Lung (tissue), 17 donors: ENCODE measurements at places on chromosomes 2 and 18. TPM values are rescaled to one million over a fixed set of nuclear protein-coding genes. Genes with fewer than 3 reads are reported as not detected.

The AKAIN1 gene
- polyA plus RNA-seq = not detected

- DNase-seq = no peak
Observed at GRCh38 chr18:34543356-34543755, 166.7 kb upstream of the DTNA start.

The ZNF385B gene
- 13.5 TPM for polyA plus RNA-seq

The MGAT4A gene
- 23.5 TPM for polyA plus RNA-seq

DNA sequence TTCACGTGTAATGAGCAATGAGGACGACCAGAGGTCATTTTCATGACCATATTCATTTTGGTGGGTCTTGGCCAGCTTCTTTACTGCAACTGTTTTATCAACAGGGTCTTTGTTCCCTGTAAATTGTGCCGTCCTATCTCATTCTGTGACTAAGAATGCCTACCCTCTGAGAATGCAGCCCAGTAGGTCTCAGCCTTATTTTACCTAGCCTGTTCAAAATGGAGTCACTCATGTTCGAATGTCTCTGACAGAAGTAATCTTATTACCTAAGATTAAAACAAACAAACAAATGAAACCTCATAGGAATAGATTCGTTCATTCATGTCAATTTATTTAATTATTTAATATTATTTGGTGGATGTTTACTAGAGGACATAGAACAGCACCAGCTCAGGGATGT lies 714.8 kb downstream of the ADCYAP1 start:
- DNase-seq = no peak

The VAPA gene
- 240 TPM for polyA plus RNA-seq

DNA sequence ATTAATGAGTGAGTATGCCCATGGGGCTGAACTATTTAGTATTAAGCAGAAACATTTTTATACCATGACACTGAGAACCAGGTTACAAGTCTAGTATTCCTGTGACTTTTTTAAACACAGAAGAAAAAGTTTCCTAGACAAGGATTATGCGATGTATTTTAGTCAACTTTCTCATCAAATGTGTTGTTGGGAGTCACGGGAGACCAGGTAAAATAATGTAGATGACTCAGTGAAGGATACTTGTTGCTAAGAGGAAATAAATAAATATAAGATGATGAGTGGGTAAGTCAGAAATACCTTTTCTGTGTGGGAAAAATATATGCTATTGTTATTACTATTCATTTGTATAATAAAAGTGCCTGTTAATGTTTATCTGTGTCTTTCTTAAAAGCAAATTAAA lies 23.4 kb downstream of the MBD5 start:
- no peak for DNase-seq

DNA sequence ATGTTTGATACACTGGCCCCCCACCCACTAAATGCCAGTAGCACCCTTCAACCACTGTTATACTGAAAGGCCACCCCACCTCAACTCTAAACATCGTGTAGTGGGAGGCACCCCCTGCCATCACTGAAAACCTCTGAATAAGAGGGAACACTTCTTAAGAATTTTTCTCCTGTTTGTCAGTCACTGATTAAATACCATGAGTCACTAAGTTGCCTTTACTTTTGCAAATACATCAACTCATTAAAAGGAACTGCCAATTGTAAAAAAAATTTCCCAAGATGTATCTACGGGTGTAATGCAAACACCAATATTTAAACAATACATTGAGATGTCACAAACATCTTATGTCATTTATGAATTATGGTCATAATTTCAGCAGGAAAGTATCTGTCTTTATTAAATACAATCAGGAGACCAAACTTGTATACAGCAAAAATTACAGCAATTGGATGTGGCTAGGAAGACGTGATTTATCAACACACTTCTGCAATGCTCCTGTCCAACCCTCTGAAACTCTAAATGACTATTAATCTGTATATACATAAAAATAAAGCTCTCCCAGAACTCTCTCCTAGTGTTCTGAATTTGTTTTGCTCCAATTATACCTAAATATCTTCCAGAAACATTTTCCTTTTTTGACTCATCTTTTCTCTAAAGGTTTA lies 144.1 kb upstream of the STK17B start:
- DNase-seq = no peak

DNA sequence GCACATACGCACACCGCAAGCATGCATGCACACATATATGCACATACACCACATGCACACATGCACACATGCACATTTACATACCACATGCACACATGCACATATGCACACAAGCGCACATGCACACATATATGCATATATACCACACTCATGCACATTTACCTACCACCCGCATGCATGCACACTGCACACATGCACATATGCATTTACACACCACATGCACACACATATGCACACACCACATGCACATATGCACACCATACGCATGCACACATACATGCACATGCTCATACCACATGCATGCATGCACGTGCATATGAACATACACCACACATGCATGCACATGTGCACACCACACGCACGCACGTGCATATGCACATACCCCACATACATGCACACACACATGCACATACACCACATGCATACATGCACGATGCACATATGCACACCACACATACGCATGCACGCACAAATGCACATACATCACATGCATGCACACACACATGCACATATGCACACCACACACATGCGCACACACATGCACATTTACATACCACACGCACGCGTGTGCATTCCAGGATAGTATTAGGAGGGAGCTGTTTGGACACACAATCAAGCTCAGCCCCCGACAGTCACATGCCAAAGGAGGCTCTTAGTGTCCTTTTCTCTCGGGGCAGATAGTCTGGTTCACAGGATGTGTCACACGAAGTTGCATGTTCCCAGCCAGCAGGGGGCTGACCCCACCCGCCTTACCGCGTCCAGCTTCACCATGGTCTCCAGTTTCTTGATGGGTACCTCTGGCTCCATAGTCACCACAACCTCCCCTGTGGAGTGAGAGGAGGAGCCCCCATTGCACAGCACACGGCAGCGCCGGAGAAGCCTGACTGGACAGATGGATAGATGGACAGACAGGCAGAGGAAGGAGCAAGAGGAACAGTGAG lies 5.9 kb downstream of the OTOF start:
- DNase-seq = no peak

The ASXL3 gene
- 0.11 TPM for polyA plus RNA-seq

GRCh38 chr2:19356545-19357401 lies 1.6 kb downstream of the OSR1 start:
- no peak for DNase-seq

DNA sequence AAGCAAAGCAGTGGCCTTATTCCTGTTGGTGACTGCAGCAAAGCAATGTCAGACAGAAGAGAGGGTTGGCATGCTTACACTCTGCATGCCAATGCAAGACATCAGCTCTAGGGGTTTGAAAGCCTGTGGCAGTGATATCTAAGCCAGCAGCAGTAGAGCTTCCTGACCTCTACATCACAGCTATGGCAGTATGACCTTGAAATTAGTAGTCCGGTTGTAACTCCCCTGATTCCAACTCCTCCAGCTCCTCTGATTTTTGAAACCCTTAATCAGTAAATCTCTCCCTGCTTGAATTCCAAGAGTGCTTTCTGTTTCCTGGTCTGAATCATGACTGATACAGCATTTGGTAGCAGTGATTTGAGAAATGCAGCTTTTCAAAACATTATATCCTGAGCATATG lies 60.0 kb upstream of the LRP1B start:
- DNase-seq = no peak

- DNase-seq = no peak
Observed at GRCh38 chr2:105645031-105645937, 99.4 kb upstream of the NCK2 start.

- peak; percentile 58 for DNase-seq
Observed at GRCh38 chr2:36507408-36507812, 90.6 kb downstream of the FEZ2 start.

DNA sequence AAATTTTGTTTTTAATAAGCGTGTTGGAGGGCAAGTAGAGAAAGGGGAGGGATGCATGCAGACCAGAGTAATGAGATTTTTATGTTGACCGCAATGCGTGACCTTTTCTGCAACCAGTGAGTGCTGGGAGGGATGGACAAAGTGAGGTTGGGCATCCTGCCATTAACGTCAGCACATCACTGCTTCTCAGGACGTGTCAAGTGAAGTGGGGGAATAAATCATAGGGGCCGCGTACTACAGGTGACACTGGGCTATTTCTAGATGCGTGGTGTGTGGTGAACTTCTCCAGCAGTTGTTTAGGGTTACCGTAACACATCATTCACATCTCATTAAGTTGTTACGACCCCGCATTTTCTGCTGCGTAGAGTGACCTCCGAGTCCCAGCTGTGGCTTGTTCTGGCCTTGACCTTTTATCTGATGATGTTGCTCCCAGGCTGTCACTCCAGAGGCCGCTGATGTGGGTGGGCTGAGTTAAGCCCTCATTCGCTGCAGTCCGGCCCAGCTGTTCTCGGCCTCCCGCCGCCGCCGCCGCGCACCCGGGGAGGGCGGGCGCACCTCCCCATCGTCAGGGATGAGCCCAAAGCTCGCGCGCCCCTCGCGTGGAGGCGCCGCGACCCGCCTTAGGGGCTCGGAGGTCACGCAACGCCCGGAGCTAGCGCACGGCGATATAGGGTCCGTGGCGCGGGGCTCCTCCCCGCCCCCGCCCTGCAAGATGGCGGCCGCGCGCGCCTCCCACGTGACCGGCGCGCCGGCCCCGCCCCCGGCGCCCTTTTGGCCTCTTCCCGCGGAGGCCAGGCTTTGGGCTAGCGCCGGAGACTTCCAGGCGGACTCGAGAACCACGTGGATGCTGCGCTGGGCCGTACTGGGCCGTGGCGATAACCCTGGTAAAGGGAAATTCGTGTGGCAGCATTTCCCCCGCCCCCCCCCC lies 3.5 kb downstream of the ZCCHC2 start:
- peak; percentile 83 for DNase-seq

DNA sequence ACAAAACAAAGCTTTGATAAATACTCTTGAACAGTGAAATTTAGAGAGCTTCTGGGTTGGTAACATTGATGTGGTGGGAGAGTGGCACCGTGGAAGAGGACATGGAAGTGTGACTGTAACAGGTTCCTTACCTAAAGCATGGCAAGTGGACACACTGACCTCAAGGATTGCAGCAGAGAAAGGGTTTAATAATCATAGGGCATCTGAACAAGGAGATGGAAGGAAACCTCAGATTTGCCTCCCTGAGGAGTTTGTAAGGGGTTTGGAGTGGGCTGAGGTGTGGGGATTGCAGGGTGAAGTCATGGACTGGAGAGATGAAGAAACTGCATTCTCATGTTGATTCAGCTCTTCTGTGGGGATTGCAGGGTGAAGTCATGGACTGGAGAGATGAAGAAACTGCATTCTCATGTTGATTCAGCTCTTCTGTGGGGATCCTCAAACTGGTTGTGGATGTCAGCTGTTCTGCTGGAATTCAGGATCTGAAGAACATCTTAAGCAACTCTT lies 83.8 kb upstream of the TLK1 start:
- DNase-seq = no peak

The DAW1 gene
- polyA plus RNA-seq = 3.3 TPM

The C1GALT1C1L gene
- polyA plus RNA-seq = 0.39 TPM

The STPG4 gene
- 0.12 TPM for polyA plus RNA-seq

- no peak for DNase-seq
Observed at GRCh38 chr18:78820161-78820834, 159.3 kb upstream of the SALL3 start.

DNA sequence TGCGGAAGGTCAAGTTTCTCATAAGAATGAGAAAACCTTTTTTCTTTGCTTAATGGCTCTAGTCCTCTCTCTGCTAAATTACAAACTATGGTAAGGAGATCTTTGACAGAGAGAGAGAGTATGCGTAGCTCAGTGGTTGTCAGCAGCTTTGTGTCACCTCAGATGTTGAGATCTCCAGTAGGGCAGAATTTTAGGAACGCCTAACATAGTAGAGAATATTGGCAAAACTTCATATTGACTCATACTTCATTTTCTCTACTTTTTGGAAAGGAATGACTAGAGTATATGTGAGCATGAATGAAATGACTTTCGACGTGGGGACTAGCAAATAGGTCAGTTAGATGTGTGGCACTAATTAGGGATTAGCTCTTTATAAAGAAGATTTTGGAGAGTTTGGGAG lies 64.0 kb downstream of the WDR7 start:
- no peak for DNase-seq
